ENCODE measurements at places on chromosomes 4 and X. TPM values are rescaled to one million over a fixed set of nuclear protein-coding genes. Genes with fewer than 3 reads are reported as not detected.

DNA sequence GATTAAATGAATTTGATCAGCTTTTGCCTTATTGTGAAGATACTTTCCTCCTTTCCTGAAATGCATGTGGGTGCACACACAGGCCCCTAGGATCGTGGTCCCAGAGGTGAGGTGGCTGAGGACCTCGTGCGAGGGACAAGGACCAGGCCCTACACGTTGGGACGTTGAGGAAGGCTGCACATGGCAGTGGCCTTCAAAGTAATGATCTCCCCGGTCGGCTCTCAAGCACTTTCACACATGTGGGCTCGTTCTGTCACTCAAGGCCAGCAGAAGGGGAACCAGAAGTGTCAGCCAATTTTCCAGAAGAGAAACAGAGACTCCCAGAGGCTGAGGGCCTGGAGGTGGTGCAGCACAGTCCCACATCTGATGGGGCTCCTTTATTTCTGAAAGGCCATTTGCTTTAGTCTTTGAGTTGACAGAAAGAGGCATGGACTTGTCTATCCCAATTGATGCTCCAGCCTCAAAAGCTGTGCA is 196.8 kb downstream of the AFAP1 start:
- DNase-seq = no peak

DNA sequence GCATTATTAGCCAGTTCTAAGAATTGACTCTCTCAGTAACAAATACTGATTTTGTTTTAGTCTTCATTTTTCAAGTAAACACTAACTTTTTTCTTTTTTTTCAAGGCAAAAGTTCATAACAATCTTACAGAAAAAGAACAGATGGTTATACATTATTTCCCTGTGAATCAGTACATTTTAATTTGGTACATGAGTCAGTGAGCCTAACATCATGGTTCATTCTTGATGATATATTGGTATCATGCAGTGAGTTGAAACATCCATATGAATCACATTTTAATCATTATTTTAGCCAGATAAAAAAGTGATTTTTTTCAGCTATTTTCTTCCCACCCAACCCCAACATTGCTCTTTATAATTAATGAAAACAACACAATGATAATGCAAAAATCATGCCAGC is 184.3 kb upstream of the TACR3 start:
- DNase-seq = no peak

HSFX3 gene
- total RNA-seq = not detected

SATL1 gene
- total RNA-seq = not detected

DNA sequence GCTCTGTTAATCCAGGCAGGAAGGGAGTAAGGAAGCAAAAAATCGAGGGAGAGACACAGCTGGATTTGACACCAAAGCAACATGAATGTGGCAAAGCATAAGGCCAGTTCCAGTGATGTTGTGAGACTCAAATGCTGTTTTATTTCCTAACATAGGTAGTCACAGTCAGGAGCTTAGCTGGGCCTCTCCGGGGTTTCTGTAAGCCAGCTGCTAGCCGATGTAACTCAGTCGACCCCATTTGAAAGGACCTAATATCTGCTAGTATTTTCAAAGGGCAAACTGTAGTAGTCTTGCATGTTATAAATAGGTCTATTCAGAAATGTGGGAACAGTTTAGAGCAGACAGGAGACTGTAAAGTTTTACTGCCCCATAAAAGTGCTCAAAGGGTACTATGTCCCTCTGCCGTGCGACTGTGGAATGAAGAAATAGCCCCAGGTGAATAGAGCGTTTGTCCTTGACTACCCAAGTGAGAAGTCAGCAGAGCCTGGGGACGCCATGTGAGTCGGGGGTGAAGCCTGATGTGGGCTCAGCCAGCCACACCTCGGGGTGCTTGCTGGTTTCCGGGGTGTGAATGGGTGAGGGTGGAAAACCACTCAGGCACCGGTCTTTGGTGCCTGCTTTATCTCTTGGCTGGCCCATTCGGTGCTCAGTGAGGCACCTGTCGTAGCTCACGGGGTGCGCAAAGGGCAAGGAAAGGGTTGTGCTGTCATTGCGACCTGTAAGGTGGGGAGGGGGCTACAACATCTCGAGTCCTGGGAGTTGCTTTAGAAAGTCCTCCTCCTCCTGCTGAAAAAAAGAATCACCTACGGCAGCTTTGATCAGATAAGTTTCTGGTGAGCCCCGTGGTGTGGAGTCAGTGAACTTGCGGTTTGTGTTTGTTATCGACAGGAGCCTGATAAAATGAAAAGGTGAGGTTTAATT is 745 bp downstream of the TRIM2 start:
- no peak for DNase-seq

DNA sequence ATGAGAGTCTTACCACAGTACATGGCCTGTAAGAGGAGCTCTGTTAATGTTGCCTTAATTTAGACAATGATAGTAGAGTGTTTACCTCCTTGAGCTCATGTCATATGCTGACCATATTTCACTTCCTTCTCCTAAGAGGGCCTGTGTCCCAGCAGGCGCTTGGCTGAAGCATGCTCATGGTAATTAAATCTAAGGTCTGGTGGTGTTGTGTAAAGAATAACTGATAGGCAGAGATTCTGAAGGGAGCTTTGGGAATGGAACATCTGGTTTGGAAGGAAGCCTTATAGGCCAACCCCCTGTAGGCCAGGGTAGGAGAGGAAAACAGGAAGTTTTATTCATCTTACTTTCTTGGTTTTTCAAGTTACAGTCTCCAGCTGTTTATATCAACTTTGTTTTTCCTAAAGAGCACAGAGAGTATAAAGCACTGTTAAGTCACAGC is 300.2 kb downstream of the USP46 start:
- no peak for DNase-seq

GRCh38 chr4:164524789-164525188 is 229.1 kb upstream of the SMIM31 start:
- no peak for DNase-seq

DNA sequence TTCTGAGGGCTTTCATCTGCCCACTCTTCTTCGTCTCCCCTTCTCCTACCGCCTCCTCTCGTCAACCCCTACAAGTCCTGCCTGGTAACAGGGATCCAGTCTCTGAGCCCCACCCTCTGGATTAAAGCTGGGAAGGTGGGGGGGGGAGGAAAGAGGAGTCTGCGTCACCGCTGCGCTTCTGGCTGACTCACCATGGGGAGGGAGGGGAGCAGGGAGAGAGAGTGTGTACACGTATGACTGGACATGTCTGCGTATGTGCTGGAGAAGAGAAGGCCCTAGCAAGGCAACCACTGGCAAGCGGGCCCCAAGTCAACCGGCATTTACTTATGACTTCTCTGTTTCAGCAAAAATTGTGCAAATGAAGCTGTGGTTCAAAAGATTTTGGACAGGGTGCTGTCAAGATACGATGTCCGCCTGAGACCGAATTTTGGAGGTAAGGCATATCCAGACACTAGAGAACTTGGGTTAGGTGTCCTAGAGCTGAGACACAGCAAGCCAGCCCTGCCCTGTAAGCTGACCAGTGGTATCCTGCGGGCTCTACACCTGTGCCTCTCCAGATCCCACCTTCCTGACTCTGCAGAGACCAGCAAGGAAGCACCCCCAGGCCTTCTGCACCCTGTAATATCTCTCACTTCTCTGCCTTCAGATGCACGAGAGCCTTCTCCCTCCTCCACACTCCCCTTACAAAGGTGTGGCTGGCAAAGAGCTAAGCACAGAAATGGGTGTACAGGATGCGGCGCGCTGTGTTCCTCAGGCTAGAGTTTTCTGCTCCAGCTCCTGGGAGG is 2.5 kb downstream of the GABRQ start:
- no peak for DNase-seq

DNA sequence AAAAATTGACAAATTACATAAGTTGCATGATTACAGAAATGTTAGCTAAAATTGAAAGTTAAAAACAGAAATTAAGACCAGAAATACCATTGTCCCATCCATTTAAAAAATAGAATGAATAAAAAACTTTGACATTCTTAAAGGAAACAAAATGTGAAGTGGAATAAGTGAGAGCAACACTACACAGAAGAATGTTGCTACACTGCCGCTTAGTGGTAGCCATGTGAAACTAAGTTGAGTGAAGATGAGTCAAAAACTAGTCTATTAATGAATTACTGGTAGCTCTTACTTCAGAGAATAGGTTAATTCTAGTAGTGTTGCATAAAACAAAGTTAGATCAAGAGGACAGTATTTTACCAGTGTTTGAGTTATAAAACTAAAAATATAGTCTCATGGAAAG is 571.0 kb upstream of the KLHL4 start:
- DNase-seq = peak; percentile 39

Data from lung microvascular endothelial cell (primary cell).